ENCODE measurements at places on chromosomes 12 and 14.

GRCh38 chr14:57066887-57067513, 201.7 kb downstream of the EXOC5 start:
- no peak for DNase-seq

DNA sequence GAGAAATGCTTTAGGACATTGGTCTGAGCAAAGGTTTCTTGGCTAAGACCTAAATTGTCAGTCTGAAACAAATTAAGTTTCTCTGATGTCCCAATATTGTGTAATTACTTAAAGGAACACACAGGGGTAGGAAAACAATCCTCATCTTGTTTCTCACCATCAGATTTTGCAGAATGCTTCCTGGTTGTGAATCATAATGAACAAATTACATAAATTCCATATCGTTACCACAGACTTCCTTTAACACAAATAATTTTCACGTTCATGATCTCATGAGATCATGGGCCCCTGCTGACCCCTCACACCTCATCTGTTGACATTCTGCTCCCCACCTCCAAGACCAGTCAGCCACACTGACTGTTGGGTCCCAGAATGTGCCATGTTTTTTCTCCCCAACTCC, 194.1 kb downstream of the MON2 start:
- DNase-seq = no peak

DNA sequence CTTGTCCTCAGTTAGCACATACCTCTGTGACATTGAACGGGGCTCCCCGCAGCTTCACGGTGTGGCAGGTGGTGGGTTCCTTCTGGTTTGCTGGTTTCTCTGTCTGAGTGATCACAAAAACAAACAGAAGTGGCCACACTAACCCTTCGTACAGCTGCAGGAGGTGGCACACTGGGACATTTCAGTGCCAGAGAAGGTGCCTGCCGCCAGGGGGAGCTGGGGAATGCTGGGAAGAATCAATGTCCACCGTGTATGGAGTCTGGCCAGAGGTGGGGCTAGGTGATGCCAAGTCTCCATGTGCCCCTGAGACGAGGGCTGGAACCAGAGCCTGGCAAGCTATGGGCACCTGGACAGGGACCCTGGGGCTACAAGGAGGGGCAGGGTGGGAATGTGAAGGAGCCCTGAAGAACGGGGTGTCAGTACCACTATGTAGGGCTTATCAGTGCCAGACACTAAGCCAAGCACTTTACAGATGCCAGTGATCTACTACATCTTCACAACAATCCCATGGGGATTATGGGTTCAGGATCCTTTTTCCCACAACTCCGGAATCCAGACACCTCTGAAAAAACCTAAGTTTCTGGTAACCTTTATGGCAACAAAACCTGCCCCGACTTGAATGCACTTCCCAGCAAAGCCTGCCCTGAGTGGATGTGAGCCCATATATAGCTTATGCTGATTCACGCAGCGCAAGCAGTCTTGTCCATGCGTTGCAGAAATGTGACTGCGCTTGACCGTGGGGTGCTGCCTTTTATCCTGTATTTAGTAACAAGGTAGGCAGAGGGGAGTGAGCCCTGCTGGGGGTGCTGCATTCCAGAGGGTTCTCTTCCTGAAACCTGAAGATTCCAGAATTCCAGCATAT, 10.8 kb downstream of the RBM19 start:
- DNase-seq = no peak

DNA sequence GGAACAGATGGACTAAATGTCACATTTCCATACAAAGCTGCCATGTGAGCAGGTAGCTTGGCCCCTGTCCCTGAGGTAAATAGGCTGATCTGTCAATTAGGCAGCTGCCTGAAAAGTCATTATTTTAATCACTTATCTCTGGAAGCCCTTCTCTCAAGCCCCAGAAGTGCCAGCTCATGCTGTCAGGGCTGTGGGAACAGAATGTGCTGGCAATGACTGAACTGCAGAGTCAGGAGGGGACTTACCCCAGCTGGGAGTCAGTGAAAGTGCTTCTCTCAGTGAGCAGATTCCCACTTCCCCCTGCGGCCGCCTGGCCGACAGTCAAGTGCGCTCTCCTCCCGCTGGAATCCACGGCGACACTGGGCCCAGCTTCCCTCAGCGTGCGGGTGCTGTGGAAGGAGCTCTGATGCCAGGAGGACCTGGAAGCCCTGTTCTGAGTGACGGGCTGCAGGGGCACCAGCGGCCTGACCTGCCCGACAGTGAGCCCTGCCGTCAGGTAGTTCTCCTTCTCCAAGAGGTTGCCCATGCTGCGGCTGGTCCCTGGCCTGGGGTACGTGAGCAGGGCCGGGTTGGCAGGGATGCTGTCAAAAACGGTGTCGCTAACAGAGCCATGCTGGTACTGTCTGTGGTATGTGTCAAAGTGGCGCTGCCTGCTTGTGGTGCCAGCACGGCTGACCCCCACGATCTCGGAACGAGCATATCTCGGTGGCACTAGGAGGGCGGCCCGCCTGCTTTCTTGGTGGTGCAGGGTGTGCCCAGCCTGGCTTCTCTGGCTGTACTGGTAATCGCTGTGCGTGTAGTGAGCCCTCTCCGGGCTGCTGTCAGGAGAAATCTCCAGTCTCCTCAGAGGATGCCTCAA, 18.7 kb downstream of the PKP2 start:
- DNase-seq = no peak

GRCh38 chr12:54407183-54407905, 11.7 kb downstream of the ITGA5 start:
- DNase-seq = no peak

DNA sequence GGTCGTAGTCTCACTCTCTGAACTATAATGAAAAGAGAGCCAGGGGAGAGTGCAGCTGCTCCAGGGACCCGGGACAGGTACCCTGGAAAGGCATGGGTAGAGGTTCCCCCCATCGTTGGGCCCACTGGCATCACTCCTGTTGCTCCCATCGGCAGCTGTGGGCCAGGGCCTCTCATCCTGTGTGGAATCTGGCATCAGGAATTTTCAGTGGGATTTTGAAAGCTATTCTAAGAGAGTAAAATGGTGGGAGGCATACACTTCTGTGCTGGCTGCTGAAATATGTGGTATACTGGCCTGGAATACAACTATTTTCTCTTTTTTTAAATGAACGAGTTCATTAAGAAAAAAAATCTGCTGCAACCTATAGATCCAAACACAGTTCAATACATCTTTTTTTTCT, 38.1 kb downstream of the EML1 start:
- DNase-seq = no peak

GRCh38 chr12:119594772-119595445, 1.3 kb downstream of the TMEM233 start:
- DNase-seq = no peak

GRCh38 chr12:116009805-116010204, 267.7 kb downstream of the MED13L start:
- no peak for DNase-seq

- DNase-seq = no peak
These were observed 5.2 kb downstream of the GPX2 start for GRCh38 chr14:64937171-64937820.

GRCh38 chr12:71605039-71605438, 58.6 kb downstream of the ZFC3H1 start:
- no peak for DNase-seq

DNA sequence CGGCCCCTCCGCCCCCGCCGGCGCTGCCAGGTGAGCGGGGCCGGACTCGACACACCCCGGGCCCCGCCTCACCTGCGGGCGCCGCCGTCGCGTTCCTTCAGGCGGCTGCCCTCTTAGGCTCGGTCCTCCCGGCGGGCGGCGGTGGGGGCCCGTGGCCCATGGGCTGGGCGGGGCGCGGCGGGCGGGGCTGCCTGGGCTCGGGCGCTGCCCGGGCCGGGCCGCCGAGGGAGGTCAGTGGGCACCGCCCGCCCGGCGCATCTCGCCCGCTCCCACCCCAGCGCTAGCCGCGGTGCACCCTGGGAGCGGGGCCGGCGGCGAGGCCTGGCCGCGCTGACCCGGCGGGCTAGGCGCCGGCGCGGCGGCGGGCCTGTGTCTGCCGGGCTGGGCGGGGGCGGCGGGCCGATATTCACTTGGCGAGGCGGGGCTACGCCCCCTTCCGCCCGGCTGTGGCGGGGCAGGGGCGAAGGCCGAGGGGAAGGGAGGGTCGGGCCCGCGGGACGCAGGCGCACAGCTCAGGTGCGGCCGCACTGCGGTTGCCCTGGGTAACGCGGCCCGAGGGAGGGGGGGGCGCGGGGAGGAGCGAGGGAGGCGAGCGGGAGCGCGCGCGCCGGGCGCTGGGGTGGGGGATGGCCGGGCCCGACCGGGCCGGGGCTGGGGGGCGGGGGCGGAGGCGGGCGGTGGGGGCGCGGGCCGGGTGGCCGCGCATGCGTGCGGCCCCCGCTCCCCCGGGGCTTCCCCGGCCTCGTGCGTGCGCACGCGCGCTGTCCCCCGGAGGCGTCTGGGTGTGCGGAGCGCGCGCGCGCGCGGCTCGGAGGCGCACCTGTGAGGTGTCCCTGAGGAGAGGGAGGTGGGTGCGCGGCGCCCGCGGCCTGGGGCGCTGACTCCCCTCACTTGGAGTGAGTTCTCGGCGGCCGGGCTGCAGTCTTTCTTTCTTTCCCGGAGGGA, at the start of the genes CCDC92 and ZNF664:
Gene CCDC92 (minus strand): TSS at position 375 of the 945 bp plus-strand sequence. CDS start 28,526 bp downstream, outside the sequence.
Gene ZNF664 (plus strand): TSS at position 759 of the 945 bp plus-strand sequence. CDS start 38,930 bp downstream, outside the sequence.
- peak; percentile 83 for DNase-seq

DNA sequence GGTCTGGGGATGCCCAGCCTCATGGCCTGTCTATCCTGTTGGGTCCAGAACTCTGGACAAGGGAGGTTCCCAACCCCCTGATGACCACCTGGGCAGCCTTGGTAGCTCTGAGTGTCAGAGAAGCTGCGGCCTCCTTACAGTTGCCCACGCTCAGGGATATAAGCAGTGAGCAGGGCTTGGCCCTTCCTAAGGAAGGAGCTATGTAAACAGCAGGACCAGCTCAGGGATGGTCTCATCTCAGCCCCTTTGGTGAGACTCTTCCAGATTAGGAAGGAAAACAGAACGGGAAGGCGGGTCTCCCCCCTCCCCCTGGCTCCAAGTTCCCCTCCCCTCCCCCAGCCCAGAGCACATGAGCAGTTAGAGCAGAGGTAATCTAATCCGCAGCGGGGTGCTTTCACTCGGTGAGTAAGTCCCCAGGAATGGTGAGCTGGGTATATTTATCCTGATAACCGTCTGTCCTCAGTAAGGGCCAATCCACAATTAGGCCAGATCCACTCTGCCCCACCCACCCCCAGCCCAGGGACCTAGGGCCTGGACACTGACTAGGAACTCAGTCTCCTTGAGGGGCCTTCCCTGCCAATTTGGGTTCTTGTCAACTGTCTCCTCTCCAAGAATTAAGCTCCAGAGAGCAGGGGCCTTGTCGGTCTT, 29.5 kb upstream of the RPLP0 start:
- DNase-seq = no peak

GRCh38 chr14:82562881-82563280, 1029.2 kb upstream of the SEL1L start:
- DNase-seq = no peak

DNA sequence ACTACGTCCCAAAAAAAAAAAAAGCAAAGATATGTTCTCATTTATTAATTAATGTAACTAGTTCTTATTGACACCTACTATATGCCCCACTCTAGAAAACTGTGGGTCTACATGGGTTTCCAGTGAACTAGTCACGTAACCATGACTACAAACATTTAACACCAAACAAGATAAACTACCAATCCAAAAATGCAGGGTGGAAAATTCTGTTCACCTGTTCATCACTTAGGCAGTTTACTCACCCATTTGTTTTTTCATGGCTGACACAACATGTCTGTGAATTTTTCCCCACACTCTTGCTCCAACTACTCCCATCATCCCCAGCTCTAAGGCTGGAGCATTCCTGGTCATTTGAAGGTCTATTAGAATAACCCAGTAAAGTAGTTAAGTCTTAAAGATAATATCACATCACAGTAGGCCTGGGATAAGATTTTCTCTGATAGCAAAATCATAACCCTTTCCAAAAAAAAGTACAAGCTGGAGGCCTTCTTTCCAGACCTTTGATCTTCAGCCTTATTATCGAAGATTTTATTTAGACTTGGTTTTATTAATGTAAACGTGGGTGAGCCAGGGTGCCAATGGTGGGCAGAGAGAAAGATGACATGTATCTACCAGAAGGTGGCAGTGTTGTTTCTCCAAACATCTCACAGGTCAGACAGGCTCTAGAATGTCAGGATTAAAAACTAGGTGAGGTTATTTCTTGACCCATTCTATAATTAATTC, 61.6 kb upstream of the DAAM1 start:
- no peak for DNase-seq

DNA sequence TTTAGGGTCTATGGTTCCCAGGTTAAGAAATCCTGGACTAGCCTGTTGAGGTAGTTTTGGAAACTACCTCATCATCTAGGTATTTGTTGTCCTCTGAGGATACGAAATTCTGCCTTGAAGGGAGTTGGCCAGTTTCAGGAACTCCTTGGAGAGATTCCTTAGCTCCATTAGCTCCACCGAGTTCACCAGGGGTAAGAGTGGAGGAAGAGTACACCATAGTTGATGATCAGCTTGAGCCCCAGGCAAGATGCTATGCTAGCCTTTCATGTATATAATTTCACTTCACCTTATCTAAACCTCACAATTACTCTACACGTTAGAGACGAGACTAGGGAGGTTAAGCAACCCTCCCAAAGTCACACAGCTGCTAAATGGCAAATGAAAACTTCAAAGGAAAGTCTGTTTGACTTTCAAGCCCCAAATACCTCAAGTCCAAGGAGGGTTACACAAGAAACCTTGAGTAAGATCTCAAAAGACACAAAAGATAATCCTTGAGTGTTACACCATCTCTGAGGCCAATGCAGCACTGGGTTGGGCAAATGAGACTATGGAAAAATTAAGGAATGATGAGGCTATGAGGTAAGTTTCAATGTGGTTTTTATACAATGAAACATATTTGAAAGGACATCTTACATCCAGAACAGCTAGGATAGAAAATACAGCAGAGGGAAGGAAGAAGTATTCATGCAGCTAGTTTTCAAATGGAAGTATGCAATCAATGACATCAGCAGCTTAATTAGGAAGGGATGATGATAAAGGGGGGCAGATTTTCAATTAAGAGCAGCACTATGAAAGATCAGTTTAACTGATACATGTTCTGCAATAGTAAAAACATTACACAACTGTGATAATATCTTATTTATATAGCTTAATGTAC, 97.2 kb upstream of the KRAS start:
- DNase-seq = no peak

- DNase-seq = no peak
These were observed 11.7 kb downstream of the PTPN21 start for GRCh38 chr14:88542857-88543795.

GRCh38 chr12:123906711-123907420, 65.8 kb downstream of the CCDC92 start:
- DNase-seq = no peak
